ENCODE measurements at places on chromosomes 12 and 14.

- DNase-seq, result no peak
Measured at GRCh38 chr12:85740186-85740585, 96.0 kb downstream of the RASSF9 start.

DNA sequence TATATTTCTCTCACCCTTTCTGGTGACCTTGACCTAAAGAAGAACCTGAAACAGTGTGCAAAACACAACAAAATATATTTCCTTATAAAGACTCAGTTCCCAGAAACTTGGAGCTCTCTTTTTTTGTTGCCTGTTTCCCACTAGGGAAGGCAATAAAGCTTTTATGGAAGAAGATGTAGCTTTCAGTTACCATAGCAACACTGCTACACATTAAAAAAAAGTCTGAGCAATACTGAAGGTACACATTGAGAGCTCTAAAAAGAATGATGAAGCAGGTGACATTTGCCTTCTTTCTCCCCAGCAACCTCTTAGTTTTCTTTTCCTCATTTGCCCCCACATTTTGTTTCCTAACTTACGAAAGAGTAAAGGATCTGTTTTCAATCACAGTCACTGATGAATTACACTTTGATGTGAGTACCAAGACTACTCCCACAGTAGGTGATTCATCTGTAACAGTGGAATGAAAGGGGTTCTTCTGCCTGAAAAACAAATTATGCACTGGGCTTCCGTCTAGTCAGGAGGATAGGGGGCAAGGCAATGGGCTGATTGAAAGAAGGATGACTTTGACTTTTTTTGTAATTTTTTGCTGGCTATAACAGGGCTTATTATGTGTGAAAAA lies 1.1 kb upstream of the CATSPERB start:
- DNase-seq, result no peak

DNA sequence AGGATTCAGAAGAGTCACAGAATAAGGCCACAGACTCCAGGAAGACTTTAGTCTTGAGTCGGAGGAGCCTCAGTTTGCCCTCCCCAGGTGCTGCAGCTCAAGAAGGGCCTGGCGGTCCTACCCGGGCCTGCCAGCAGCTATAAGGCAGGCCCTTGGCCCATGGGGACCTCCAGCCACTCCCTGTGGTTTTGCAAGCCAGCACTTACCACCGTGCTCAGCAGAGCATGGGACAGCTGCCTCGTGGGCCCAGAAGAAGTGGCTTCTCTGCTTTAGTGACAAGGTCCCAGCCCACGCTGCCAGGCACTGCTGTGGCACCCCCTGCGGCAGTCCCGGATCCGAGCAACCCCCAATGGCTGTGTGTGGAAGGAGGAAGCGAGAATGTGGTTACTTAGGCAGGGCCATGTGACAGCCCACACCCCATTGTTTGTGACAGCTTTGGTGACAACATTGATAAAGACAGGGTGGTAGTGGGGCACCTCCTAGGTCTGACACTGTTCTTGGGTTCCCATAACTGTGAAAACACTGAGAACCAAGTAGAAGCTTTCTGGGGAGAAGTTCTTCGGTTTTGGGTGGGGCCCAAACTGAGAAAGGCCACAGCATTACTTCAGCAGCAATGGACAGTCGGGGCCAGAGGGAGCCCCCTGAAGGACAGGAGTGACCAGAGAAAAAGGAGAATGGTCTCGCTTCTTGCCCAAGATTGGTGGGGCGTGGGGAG lies at the start of gene SELPLG:
Gene SELPLG, minus strand, starts transcription at position 361 of the 715 bp plus-strand sequence. CDS start 9,587 bp downstream, outside the sequence.
- DNase-seq, result peak; percentile 18

- DNase-seq, result no peak
Measured at GRCh38 chr12:88820012-88820411, 239.7 kb upstream of the KITLG start.

GRCh38 chr14:95273001-95273978 lies 46.4 kb downstream of the CLMN start:
- DNase-seq, result no peak

DNA sequence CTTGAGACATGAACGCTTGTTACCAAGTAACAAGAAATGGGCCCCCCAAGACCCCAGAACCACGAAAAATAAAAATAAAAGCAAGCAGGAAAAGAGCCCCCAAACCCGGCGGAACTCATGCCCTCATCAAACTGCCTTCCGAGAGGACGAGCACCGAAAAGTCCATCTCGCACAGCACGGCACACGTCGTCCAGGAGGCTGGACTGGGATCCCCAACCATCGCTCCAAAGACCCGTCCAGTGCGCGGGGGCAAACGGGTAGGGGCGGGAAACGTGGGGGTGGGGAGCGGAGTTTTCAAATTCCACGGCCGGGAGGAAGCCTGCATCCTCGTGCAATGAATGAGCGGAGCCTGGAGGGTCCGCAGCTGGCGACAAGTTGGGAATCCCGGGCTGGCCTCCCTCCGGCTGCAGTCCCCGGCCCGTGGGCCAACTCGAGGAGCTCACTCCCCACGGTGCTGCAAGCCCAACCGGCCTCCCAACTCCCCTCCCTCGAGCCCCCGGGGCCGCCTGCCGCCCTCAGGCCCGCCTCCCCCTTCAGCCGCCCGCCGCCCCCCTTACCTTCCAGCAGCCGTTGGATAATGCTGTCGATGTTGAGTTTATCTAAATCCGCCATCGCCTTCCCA lies 484 bp downstream of the PPP1CC start:
- no peak for DNase-seq

- no peak for DNase-seq
Measured at GRCh38 chr12:52514471-52515318, 5.5 kb downstream of the KRT5 start.
